ENCODE measurements at places on chromosomes 5 and 9.
A peak's percentile ranks its signal among the peaks of the same experiment; 100 is the strongest.

- DNase-seq = no peak
Measured at GRCh38 chr9:16068476-16068875, 515.6 kb downstream of the CCDC171 start.

- peak; percentile 53 for DNase-seq
Measured at GRCh38 chr9:105475302-105475701, 27.5 kb downstream of the FSD1L start.

DNA sequence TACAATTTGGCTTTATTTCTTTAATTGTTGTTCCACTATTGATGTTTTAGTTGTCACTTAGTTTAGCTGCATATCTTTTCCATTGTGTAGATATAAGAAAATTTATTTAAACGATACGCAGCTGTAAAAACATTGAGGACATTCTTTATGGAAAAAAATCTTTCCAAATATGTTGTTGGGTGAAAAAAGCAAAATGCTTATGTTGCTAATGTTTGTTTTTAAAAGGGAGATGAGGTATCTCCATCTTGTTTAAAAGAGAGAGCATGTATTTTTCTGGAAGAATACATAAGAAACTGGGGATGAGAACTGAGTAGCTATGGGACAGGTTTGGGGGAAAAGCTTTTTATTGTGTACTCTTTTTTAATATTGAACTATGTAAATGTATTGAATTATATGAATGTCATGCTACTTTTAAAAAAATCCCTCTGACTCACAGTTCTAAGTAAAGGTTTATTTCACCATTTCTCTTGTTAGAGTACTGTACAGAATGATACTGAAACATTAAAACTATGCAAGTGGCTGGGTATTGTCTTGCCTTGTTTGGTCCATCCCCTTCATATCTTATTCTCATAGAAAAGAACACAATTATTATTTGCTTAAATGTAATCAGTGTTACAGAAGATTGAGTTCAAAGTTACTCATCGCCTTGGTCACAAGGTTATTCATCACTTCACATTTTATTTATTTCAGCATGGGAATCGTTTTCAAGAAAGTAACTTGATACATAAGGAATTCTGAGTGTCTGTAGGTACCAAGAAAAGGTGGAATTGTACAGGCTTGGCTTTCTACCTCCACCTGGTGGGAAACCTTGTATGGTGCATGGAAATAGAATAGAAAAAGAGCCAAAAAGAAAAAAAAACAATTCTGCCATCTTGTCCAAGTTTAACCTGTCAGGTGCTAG is 85.8 kb downstream of the RIC1 start:
- DNase-seq = no peak

GRCh38 chr9:84187090-84187489 is 153.5 kb downstream of the SLC28A3 start:
- no peak for DNase-seq

DNA sequence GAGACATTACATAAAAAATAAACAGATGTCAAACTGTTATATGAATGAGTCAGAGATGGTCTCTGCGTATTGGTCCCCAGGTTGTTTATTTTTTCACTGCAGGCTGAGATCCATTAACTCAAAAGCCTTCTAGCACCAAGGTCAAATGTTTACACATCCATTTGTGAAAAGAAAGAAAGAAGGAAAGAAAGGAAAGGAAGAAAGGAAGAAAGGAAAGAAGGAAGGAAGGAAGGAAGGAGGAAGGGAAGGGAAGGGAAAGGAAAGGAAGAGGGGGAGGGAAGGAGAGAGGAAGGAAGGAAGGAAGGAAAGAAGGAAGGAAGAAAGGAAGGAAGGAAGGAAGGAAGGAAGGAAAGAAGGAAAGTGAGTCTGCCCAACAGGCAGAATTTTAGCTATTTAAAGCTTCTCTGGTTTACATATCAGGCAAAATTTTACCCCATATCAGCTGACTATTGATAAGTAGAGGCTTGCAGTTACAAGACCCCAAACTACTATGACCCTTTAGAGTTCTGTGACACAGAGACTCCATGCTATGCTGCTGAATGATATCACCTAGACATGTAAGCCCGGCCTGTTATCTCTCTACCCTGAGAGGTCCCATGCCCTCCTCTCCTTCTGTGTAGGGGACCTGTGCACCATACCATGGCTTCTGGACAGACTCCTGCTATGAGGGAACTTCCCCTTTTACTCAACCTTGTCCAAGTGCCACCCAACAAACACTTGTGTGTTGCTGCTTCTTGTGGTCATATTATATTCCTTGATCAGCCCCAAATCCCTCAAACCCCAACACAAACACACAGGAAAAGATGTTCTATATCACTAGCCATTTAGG is 59.0 kb downstream of the DRD1 start:
- DNase-seq = no peak
